Posterior cingulate gyrus (tissue), 11 donors: ENCODE measurements at places on chromosomes 3 and 15.

DNA sequence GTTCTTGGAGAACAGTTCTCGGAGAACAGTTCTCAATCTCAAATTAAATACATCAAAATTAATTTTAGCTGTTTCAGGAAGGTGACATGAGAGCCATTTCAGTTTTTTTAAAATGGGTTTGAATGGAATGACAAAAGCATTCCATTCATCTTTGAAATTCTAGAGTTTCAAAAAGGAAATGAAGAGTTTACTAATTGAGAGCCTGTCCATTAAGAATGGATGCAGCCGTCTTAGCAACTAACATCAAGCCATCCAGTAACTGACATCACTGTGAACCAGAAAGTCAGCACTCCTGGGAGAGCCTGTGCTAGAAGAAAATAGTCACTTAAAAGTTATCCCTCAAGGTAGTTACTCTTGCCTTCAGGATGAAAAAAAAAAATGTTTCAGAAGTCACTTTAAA lies 47.0 kb upstream of the FSTL1 start:
- no peak for DNase-seq

- no peak for DNase-seq
Measured at GRCh38 chr3:156648086-156648485, 26.3 kb upstream of the TIPARP start.

GRCh38 chr3:17942856-17943255 lies 200.4 kb upstream of the TBC1D5 start:
- no peak for DNase-seq

GRCh38 chr15:98711810-98712209 lies 63.5 kb downstream of the IGF1R start:
- no peak for DNase-seq
